Fibroblast of skin of scalp (primary cell): ENCODE measurements at places on chromosomes 13 and 19.

DNA sequence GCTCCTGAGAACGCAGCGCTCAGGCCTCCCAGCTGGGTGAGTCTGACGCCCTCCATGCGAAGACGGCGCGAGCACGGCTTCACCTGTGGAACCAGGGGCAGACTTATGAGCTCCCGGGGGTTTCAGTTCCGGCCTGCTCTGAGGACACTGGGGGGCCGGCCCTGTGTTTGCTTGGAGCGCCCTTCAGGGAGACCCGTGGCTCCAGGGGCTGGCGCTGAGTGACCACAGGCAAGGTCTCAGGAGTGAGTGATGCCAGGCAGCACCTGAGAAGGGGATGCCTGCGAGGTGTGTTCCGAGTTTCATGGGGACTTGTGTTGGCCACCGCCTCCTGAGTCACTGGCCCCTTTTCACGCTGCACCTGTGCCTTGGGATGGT lies 4.5 kb downstream of the MCF2L start:
- no peak for DNase-seq

DNA sequence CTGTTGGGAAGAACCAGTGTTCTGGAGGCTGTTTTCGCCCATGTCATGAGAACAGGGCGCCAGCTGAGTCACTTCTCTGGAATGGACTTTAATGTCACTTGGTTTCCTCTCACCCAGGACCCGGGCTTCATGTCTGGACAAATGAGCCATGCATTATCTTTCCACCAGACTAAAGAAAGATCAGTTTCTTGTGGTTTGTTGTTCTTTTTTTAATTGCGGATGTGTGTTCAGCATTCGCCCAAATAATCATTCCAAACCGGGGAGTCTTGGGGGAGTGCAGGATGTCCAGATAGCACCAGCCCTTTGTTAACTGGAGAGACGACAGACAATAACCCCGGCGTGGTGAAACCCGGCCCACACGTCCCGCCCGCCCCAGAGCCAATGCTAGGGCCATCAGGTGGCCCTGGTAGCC lies 102.5 kb downstream of the COL4A2 start:
- peak; percentile 63 for DNase-seq

- no peak for DNase-seq
These were observed 17.3 kb downstream of the ZNF229 start for GRCh38 chr19:44430956-44431355.

- no peak for DNase-seq
These were observed 118.4 kb downstream of the GPC5 start for GRCh38 chr13:91516799-91517198.

DNA sequence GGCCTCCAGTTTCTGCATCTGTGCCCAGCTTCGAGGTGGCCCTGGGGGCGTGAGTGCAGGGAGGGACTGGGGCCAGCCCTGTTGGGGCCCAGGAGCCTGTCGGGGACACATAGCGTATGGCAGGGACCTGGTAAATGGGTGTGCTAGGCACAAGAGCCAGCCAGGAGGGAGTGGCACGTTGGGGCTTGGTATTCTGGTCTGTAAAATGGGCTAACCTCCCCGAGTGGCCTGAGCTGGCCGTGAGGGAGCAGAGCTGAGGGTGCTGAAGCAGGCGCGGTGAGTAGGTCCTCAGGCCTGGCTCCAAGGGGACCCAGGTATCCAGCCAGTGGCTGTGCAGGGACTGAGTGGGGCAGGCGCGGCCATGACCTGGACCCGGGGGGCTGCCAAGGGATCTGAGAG lies 4.3 kb downstream of the PTOV1 start:
- no peak for DNase-seq

DNA sequence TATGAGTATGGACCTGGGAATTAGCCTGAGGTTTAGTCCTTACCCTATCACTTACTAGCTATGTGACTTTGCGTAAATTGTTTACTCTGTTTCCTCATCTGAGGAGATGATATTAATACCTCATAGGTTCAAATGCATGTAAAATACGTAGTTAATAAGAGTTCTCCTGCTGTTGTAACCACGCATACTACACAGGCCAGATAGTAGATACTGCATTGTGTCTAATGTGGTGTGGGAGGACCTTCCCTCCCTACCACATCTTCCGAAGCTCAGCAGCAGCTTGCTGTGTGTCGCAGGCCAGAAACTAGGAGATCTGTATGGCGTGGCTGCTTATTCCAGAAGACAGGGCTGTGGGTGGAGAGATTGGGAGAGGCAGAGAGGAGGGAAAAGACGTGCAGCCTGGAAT lies 23.0 kb downstream of the GTF2F2 start:
- DNase-seq = no peak
